ENCODE measurements at places on chromosomes 2 and 18. TPM values are rescaled to one million over a fixed set of nuclear protein-coding genes. Genes with fewer than 3 reads are reported as not detected.

IL37 gene
- total RNA-seq = not detected

RFX8 gene
- total RNA-seq = 1.0 TPM

GRCh38 chr18:7946734-7947377 is 379.7 kb downstream of the PTPRM start:
- H3K27ac ChIP-seq = peak overlapping the region; percentile 20
- H3K4me3 ChIP-seq = peak overlapping the region; percentile 43
- no peaks in the 10 kb centered on the region for H3K36me3 ChIP-seq

AFF3 gene
- total RNA-seq = 125 TPM

RAB17 gene
- not detected for total RNA-seq

DNA sequence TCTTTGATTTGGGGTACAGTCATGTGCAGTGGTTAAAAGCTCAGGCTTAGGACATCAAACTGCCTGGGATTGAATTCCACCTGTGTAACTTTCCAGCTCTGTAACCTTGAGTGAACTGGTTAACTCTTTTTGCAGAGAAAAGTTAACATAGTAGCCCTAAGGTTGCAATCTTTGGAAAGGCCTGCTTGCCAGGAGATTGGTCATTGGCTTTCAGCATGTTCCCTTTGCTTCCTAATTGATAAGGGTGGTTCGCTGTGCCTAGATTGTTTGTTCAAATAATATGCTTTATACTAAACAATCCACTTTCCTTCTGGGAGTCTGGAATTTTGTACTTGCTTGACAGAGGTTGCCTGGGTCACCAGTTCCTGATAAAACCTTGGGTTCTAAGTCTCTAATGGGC is 86.8 kb downstream of the PIK3C3 start:
- no peaks in the 10 kb centered on the region for H3K27me3 ChIP-seq
- no peaks in the 10 kb centered on the region for H3K4me1 ChIP-seq
- no peaks in the 10 kb centered on the region for H3K36me3 ChIP-seq
- H3K27ac ChIP-seq = no peak overlapping the region
- no peak overlapping the region for H3K4me3 ChIP-seq

- H3K27me3 ChIP-seq = no peaks in the 10 kb centered on the region
- no peak overlapping the region for H3K4me3 ChIP-seq
- peaks cover 1% of the 10 kb centered on the region for H3K4me1 ChIP-seq
- H3K36me3 ChIP-seq = no peaks in the 10 kb centered on the region
- no peak overlapping the region for H3K27ac ChIP-seq
- no peak for DNase-seq
Measured at GRCh38 chr18:61926532-61926931, 33.7 kb upstream of the RNF152 start.

DNA sequence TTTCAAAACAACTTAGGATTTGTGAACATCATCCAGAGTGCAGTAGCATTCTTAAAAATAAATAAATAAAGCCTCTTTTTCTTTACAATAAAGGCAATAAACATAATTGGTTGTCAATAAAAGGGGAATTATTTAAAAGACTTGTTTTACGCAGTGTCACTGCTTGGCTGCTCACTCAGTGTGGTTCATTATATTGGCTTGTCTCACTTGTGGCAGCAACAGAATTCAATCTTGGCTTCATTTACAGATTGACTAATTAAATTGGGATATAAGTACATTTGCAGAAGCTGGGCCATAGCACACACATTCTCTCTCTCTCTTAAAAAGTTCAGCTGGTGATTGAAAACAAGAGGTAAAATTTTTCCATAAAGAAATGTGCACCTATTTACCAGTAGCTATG is 1027.6 kb downstream of the LRP1B start:
- H3K4me3 ChIP-seq = no peak overlapping the region
- DNase-seq = no peak
- H3K4me1 ChIP-seq = no peaks in the 10 kb centered on the region

- no peaks in the 10 kb centered on the region for H3K36me3 ChIP-seq
- no peak overlapping the region for H3K27ac ChIP-seq
- DNase-seq = no peak
- H3K4me3 ChIP-seq = no peak overlapping the region
- H3K27me3 ChIP-seq = no peaks in the 10 kb centered on the region
- H3K4me1 ChIP-seq = peaks cover 10% of the 10 kb centered on the region
Measured at GRCh38 chr18:62967089-62967488, 251.7 kb downstream of the PHLPP1 start.

GPR75 gene
- total RNA-seq = 5.6 TPM

DNA sequence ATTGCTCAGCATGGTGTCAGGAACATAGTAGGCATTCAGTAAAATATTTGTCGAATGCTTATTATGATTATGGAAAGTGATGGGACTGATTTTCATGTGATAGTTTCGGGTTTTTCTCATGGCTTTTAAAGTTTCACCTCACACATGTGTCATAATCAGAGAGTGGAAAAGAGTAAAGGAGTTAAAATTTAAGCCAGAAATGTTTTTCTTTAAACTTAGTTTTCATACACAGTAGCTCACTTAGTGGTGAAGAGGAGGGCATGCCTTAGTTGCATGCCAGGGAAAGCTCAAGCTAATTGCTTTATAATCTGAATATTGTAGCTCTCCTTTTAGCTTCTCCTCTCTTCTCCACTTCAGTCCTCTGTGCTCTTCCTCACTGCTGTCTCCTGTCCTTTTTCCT is 38.0 kb downstream of the EHBP1 start:
- no peak overlapping the region for H3K27ac ChIP-seq
- DNase-seq = no peak
- H3K4me1 ChIP-seq = peaks cover 1% of the 10 kb centered on the region
- no peak overlapping the region for H3K4me3 ChIP-seq

EFR3B gene
- 22.9 TPM for total RNA-seq

DNA sequence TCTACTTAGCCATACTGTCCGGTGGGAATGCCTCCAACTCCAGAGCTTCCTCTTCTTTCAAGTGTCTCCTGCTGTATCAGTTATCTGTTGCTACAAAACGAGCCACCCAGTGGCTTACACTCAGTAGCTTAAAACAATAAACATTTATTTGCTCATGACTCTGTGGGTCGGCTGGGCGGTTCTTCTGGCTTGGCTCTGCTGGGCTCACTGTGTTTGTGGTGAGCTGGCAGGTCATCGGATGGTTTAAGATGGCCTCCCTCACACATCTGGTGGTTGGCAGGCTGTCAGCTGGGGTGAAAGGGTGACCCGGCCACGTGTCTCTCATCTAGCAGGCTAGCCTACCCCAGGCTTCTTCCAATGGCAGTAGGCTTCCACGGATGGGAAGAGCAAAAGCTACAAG is 122.4 kb upstream of the SLC1A4 start:
- no peak overlapping the region for H3K27ac ChIP-seq
- peaks cover 3% of the 10 kb centered on the region for H3K4me1 ChIP-seq
- H3K4me3 ChIP-seq = peak overlapping the region; percentile 48
- no peaks in the 10 kb centered on the region for H3K36me3 ChIP-seq
